Activated CD8-positive, alpha-beta memory T cell treated with anti-CD3 and anti-CD28 coated beads for 1 hour (primary cell): ENCODE measurements at places on chromosomes 2 and 18.

DNA sequence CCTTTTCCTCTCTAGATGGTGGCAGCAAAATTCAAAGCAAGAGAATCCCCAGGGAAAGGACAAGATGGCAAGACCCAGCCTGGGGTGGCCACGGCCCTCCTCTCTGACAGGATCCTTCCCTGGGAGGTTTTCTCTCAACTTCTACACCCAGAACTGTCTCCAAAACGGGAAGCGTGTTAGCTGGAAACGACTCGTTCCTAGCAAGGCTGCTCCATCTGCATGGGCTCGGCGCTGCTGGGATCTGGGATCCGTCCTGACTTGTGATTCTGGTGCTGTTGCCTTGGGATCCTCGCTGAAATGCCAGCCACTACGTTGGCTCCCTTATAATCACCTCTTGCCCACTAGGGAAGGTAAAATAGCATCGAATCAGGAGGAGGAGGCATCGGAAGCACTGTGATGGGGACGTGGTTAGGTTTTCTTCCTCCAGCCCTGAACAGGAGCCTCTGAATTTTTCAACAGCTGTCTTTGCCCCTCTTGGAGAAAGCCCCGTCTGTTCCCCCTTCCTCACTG, 514.8 kb upstream of the MYT1L start:
- no peak for DNase-seq

DNA sequence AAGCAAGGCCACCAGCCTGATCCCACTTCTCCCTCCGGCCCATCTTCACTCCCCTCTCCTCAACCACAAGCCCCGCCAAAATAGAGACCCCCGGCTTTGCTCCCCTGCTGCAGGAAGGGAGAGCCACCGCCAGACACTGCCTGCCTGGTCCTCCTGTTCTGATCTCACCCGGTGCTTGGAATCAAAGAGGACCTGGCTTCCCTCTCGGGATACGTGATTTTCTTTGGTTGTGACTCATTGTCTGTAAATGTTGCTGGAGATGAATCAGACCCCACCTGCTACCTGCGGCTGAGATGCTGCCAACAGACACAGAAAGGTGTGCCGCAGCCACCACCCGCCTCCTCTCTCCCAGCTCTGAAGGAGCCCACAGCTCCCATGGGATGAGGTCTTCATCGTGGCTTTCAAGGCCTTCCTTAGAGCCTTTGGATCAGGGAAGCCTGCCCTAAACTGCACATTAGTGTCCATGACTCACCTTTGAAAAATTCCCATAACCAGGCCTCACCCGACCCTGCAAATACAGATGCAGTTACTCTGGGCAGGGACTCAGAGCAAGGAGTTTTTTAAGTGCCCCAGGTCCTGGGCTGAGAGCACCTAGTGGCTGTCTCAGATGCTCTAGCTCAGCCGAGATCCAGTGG, 79.4 kb upstream of the ZNF532 start:
- DNase-seq: no peak

- no peak for DNase-seq
Measured at GRCh38 chr2:136324966-136325365, 207.0 kb upstream of the CXCR4 start.

GRCh38 chr2:181073896-181074295, 93.5 kb downstream of the UBE2E3 start:
- no peak for DNase-seq

- no peak for DNase-seq
Measured at GRCh38 chr18:77572537-77572936, 322.9 kb downstream of the GALR1 start.

- DNase-seq: no peak
Measured at GRCh38 chr2:10993001-10993481, 81.3 kb downstream of the KCNF1 start.

- no peak for DNase-seq
Measured at GRCh38 chr18:62792016-62792415, 76.7 kb downstream of the PHLPP1 start.

- no peak for DNase-seq
Measured at GRCh38 chr2:187567126-187567525, 12.9 kb upstream of the TFPI start.

DNA sequence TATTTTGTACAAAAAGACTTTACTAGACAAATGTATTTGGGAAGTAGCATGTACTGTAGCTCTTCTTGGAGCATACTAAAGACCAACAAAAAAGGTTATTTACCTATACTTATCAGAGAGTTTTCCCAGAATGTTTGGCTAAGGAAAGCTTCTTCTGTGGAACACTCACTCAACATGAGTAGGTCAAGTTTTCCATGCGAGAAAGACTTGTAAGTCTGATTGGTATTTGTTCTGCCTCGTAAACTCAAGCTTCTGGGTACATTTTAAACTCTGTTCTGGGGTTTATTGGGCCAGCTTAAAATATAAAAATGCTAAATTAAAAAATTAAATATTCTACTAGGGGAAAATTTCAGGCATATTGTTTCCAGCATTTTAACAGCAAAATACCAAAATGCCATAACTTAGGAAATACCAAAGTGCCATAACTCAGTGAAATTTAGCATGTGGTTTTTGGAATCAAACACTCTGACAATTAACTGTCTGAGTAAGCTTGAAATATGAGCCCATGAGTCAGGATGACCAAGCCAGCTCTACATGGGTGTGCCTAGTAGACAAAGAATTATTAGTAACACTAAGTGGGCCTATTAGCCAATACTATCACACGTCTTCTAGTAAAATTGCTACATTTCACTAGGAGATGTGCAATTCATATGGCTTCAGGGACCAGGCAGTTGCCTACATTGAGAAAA, 47.3 kb upstream of the SERPINE2 start:
- no peak for DNase-seq

DNA sequence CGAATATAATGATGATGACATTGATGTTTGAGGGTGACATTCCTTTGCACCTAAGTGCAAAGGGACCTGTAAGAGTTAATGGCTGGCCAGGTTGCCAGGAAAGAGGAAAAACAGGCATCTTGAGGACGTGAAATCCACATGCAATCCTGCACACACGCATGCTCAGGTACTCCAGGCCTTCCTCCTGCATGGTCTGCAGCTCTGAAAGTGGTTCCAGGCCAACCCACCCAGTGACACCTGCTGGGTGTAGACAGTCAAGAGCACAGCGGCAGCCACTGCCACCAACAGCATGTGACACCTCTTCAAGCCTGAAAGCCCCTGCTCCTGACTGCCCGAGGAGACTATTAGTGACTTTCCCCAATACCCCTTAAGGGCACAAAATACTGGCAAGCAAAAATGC, 101.6 kb downstream of the PIEZO2 start:
- no peak for DNase-seq

- no peak for DNase-seq
Measured at GRCh38 chr18:28382215-28382879, 205.4 kb upstream of the CDH2 start.

DNA sequence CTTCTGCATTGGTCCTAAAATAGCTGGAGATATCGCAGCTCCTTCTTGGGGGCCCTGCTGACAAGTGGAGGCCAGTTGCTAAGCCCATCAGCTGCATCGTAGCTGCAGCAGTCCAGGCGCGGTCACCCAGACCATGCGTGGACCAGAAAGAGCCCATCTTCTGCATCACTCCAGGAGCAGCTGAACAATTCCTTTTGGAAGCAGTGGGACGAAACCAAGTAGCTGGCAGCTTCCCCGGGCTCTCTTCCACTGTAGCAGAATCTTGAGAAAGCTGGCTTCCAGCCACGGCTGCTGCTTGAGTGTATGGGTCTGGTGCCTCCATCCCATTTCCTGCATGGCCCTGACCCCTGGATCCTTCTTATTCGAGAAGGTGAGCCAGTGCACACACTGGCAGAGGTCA, 22.2 kb upstream of the CAB39 start:
- no peak for DNase-seq

DNA sequence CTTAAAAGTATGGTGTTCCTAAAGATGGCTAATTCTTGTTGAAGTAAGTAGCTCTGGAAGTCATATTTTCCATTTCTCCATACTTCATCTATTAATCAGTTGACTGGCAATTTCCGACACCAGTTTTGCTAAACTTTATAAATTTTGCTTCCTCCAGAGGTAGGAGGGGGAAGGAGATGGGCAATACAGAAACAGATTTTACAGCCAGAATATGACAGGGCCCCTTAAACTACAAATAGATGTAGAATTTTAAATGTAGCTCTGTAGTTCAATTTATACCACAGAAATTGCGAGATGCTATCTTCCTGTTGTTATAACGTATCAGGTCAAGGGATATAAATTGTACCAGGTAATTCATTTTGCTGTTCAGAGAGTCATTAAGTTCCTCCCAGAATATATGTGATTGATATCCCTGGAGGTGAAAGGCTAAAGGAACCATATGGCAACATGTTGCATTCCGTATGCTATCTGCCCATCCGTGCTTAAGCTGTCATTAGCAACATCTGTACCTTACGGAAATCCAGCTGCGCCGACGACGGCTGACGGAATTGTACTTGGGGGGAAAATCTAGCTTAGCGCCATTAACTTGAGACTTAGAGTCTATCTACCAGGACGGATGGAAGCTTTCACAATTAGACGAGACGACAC, 8.4 kb upstream of the NR4A2 start:
- DNase-seq: no peak

GRCh38 chr2:217687771-217688170, 315.0 kb downstream of the TNS1 start:
- no peak for DNase-seq

- no peak for DNase-seq
Measured at GRCh38 chr18:33580546-33580945, 2.5 kb downstream of the ASXL3 start.

DNA sequence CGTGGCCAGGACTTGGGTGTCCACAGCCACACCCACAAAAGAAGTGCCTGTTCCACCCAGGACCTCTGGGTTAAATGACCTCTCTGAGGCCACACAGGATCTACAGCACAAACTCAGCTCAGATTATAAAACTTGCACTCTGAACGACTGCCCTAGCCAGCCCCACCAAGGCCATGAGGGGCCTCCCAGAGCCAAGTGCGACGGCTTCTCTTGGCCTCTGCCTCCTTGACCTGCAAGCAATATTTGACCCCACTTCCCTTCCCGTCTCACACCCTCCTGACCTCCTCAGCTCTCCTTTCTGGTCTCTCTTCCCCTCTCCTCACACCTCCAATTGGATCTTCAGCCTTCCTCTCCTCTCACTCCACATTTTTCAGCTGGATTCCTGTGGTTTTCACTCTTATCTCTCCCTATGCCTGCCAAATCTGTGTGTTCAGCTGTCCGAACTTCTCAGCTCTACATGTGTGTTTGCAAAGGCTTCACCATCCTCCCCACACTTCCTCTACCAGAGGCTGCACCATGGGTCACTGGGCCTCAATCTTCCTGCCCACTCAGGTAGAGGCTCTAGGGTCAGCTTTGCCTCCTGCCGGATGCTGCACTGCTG, 25.3 kb upstream of the STEAP3 start:
- DNase-seq: no peak

GRCh38 chr2:15425712-15426111, 135.4 kb downstream of the NBAS start:
- DNase-seq: no peak

DNA sequence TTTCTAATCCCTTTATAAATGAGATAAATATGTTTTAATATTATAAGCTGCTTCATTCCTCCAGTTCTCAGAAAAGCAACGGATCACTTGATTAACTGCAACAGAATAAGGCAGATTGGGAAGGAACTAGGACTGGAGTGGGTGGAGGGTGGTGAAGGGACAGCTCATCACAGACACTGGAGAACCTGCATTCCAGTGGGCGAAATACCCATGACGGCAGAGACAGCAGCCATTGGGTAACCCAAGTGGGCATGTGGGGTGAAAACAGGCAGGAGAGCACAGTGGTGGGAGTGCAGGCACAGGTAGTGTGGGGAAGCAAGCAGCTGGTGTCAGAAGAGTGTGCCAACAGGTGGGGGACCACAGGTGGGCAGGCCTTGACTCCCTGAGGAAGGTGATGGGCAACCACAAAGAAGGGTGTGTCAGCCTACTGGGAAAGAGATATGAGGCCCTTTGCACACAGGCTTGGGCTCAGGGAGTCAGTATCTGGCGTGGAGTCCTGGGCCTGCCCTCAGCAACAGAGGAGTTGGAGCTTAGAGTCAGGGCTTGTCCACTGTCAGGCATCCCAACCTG, 27.2 kb downstream of the DPYSL5 start:
- DNase-seq: no peak
